ENCODE measurements at places on chromosomes 1 and 21. TPM values are rescaled to one million over a fixed set of nuclear protein-coding genes. Genes with fewer than 3 reads are reported as not detected.

DNA sequence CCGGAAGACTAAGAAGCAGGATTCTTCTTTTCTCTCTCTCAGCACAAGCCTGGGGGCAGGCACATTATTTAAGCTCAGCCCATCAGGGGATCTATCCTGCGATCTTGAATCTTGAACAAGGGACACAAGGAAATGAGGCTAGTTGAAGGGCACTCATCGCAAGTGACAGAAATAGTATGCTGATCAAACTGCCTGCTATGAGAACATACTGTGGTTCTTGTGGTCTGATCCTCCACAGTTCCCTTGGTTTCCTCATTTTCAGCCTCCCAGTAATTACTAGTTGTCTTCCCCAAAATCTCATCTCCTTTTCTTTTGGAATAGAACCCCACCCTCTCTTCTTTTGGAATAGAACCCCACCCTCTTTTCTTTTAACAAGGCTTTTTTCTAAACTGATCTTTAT lies 6.5 kb downstream of the ANKRD45 start:
- no peak overlapping the region for H3K27ac ChIP-seq

DNA sequence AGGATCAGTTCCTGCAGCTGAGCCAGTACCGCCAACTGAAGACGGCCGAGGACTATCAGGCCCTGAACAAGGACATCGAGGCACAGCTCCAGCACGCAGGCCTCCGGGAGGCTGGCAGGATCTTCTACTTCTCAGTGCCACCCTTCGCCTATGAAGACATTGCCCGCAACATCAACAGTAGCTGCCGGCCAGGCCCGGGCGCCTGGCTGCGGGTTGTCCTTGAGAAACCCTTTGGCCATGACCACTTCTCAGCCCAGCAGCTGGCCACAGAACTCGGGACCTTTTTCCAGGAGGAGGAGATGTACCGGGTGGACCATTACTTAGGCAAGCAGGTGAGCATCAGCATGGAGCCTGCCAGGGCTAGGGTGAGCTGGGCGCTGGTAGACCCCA lies 10.7 kb downstream of the H6PD start:
- no peak overlapping the region for H3K4me3 ChIP-seq
- H3K27me3 ChIP-seq: no peaks in the 10 kb centered on the region
- H3K27ac ChIP-seq: no peak overlapping the region
- H3K4me1 ChIP-seq: no peaks in the 10 kb centered on the region

DNA sequence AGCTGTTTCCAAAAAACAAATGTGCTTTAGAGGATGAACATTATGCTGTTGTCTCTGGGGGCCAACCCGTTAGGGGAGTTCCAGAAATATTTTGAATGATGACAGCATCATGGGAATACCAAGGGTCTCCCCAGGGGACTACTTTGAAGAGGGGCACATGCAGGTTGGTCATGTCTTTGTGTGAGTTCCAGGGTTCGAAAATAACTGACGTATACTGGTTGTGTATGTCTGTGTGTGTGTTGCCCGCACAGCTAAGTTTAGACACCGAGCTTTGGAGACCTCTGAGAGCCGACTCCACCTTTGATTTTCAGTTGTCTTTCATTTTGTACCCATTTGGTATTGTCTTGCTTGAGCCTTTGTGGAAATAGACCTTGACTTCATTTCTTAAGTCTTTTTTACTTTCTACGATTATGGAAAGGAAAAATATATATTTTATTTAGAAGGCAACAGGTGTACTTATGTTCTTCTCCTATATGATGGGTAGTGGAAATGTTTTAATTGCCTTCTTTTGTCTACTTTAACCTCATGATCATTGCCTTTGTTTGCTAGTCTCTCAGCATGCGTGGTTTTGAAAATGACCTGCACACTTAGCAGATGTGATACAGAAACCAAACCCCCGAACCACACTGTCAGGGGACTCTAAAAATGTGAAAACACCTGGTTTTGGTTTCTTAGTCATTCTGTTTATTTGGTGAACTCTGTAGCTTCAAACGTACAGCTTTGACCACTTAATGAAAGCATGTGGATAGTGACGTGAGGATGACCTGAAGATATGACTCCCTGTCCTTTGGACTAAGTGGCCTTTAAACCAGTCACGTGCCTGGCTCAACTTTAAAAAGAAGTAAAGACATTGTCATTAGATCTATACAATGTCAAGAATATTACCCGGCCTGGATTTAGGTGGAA lies 56.5 kb downstream of the GALNT2 start:
- H3K27me3 ChIP-seq: no peaks in the 10 kb centered on the region
- no peak for DNase-seq
- H3K4me1 ChIP-seq: peaks cover 3% of the 10 kb centered on the region
- no peak overlapping the region for H3K27ac ChIP-seq
- no peaks in the 10 kb centered on the region for H3K36me3 ChIP-seq

DNA sequence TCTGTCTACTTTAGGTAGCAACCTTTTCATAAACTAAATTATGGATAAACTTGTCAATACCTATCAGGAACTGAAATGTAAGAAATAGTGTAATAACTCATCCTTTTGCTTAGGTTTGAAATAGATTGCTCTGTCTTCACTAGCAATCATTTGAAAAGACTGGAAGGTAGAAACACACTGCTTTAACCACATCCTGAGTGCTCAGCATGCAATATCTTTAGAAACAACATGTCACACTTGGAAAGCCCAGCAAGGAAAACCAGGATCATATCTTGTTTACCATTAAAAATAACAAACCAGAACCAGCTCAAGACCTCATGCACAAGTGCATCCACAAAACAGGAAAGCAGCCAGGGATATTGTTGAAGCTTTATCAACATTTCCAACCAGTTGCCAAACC lies 3.6 kb downstream of the KCNJ6 start:
- no peak overlapping the region for H3K27ac ChIP-seq
- no peak for DNase-seq
- no peaks in the 10 kb centered on the region for H3K27me3 ChIP-seq
- no peaks in the 10 kb centered on the region for H3K4me1 ChIP-seq

GRCh38 chr1:7159116-7159781 lies 374.0 kb downstream of the CAMTA1 start:
- no peak overlapping the region for H3K27ac ChIP-seq
- H3K36me3 ChIP-seq: no peaks in the 10 kb centered on the region
- H3K4me1 ChIP-seq: no peaks in the 10 kb centered on the region
- H3K4me3 ChIP-seq: no peak overlapping the region
- no peaks in the 10 kb centered on the region for H3K27me3 ChIP-seq

GRCh38 chr1:246875041-246876026 lies 56.4 kb downstream of the AHCTF1 start:
- no peaks in the 10 kb centered on the region for H3K36me3 ChIP-seq
- no peak overlapping the region for H3K27ac ChIP-seq
- no peaks in the 10 kb centered on the region for H3K27me3 ChIP-seq
- H3K4me3 ChIP-seq: no peak overlapping the region
- DNase-seq: no peak
- no peaks in the 10 kb centered on the region for H3K4me1 ChIP-seq

DNA sequence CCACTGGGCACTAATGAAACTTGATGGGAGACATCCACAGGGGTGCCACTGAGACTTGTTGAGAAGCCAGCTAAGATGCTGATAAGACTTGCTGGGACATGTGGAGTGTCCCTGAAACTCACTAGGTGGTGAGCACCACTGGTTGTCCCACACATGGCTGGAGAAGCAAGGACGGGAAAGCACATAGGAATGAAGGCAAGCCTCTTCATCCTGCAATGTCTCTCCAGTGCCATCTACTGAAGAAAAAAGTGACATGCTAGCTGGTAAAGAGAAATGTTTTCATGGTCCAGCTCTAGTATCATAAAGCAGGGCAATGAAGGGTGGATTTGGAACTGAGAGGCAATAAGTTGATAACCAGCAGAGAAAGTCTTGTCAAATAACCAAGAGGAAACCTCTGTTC lies 283.0 kb downstream of the PAPPA2 start:
- no peaks in the 10 kb centered on the region for H3K4me1 ChIP-seq
- no peak for DNase-seq
- H3K27ac ChIP-seq: no peak overlapping the region
- H3K36me3 ChIP-seq: no peaks in the 10 kb centered on the region
- no peak overlapping the region for H3K4me3 ChIP-seq
- no peaks in the 10 kb centered on the region for H3K27me3 ChIP-seq

DNA sequence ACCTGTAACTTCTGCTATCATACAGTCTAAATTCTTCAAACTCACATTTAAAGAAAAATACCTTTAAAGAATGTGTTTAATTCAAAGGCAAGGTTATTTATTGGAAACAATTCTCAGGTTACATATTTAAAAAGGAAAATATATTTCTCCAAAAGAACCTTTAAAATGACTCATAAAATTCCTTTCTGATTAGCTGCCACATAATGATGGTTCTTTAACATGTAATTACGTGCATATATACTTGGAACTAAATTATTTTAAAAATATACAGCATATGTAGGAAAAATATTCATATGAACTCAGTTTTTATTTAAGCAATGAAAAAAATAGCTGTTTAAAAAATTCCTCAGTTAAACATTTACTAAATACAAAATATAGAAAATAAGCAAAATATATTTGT lies 173.6 kb downstream of the COP1 start:
- no peak overlapping the region for H3K4me3 ChIP-seq
- no peak overlapping the region for H3K27ac ChIP-seq
- H3K36me3 ChIP-seq: no peaks in the 10 kb centered on the region
- H3K27me3 ChIP-seq: no peaks in the 10 kb centered on the region

The CD244 gene
- total RNA-seq: 1.9 TPM

GRCh38 chr1:182807907-182808306 lies 18.3 kb downstream of the NPL start:
- H3K4me1 ChIP-seq: no peaks in the 10 kb centered on the region
- H3K4me3 ChIP-seq: no peak overlapping the region
- no peak overlapping the region for H3K27ac ChIP-seq
- no peaks in the 10 kb centered on the region for H3K36me3 ChIP-seq
- DNase-seq: no peak

DNA sequence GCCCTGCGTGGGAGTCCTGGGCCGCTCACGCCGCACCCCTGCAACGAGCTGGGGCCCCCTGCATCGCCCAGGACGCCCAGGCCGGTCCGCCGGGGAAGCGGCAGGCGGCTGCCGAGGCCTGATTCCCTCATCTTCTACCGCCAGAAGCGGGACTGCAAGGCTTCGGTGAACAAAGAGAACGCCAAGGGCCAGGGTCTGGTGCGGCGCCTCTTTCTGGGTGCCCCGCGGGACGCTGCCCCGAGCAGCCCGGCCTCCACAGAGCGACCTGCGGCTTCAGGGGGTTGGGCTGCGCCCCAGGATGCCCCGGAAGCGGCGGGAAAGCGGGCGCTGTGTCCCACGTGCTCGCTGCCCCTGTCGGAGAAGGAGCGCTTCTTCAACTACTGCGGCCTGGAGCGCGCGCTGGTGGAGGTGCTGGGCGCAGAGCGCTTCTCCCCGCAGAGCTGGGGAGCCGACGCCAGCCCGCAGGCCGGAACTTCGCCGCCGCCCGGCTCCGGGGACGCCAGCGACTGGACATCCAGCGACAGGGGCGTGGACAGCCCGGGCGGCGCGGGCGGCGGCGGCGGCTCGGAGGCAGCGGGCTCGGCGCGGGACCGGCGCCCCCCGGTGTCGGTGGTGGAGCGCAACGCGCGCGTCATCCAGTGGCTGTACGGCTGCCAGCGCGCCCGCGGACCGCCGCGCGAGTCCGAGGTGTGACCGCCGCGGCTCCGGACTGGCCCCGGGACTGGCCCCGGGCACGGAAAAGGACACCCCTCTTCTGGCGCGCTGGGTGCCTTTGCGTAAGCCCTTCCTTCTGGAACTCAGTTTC lies 2.7 kb downstream of the FAM110D start:
- no peaks in the 10 kb centered on the region for H3K4me1 ChIP-seq
- peak; percentile 65 for DNase-seq
- no peak overlapping the region for H3K27ac ChIP-seq
- no peaks in the 10 kb centered on the region for H3K36me3 ChIP-seq

- H3K36me3 ChIP-seq: no peaks in the 10 kb centered on the region
- H3K27me3 ChIP-seq: no peaks in the 10 kb centered on the region
- H3K27ac ChIP-seq: peak overlapping the region; percentile 81
- peak; percentile 80 for DNase-seq
- peaks cover 4% of the 10 kb centered on the region for H3K4me1 ChIP-seq
Measured at GRCh38 chr1:203629507-203630082, 3.0 kb downstream of the ATP2B4 start.

DNA sequence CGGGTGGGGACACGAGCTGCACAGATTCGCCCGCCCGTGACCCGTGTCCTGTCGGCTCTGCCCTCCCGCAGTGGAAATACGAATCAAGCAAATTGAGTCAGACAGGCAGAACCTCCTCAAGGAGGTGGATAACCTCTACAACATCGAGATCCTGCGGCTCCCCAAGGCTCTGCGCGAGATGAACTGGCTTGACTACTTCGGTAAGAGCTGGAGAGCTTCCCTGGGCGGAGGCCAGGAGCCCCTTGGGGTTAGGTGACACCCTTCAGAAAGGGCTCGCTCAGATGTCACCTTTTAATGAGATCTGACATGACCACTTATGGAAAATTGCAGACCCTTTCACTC lies 489 bp downstream of the CDCA8 start:
- H3K4me3 ChIP-seq: peak overlapping the region; percentile 57
- no peaks in the 10 kb centered on the region for H3K4me1 ChIP-seq
- DNase-seq: no peak
- no peaks in the 10 kb centered on the region for H3K27me3 ChIP-seq

The CFAP74 gene
- not detected for total RNA-seq

GRCh38 chr1:232538224-232538942 lies 91.5 kb downstream of the SIPA1L2 start:
- H3K4me1 ChIP-seq: no peaks in the 10 kb centered on the region
- no peak overlapping the region for H3K27ac ChIP-seq
- no peak for DNase-seq
- no peaks in the 10 kb centered on the region for H3K27me3 ChIP-seq
- no peak overlapping the region for H3K4me3 ChIP-seq

DNA sequence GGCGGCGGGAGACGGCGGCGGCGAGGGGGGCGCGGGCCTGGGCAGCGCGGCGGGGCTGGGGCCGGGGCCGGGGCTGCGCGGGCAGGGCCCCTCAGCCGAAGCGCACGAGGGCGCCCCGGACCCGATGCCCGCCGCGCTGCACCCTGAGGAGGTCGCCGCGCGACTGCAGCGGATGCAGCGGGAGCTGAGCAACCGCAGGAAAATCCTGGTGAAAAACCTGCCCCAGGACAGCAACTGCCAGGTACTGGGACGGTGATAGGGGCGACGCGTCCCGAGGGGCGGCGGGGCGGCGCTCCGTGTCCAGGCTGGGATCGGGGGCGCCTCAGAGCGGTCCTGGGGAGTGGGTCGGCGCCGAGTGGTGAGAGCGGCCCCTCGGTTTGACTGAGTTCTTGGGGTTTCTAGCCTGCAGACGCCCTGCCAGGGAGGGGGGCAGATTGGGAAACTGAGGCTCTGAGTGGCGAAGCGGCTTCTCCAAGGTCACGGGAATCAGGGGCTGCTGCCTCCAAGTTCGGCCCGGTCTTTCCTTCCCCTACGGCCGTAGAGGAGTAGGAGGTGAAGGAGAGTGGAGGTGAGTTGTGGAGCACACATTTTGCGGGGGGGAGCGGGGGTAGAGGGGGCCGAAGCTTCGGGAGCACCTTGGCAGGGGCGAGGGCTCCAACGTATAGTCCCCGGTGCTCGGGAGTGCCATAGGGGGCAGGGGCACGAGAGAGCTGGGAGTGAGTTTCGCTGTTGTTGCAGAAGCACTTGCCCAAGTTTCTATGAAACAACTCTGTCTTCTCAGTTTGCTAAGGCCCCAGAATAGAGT lies 508 bp downstream of the RAVER2 start:
- H3K27ac ChIP-seq: peak overlapping the region; percentile 50
- DNase-seq: peak; percentile 51
- H3K27me3 ChIP-seq: no peaks in the 10 kb centered on the region
- no peaks in the 10 kb centered on the region for H3K36me3 ChIP-seq
- H3K4me3 ChIP-seq: peak overlapping the region; percentile 89

- no peaks in the 10 kb centered on the region for H3K27me3 ChIP-seq
- no peak overlapping the region for H3K27ac ChIP-seq
- no peaks in the 10 kb centered on the region for H3K4me1 ChIP-seq
- H3K4me3 ChIP-seq: no peak overlapping the region
- H3K36me3 ChIP-seq: peaks cover 5% of the 10 kb centered on the region
Measured at GRCh38 chr1:21051177-21051825, 125.4 kb downstream of the EIF4G3 start.

The MPZ gene
- total RNA-seq: 19.4 TPM

Data from aorta (tissue), 5 donors.